Vagina (tissue), 2 donors: ENCODE measurements at places on chromosomes 12 and 14.

DNA sequence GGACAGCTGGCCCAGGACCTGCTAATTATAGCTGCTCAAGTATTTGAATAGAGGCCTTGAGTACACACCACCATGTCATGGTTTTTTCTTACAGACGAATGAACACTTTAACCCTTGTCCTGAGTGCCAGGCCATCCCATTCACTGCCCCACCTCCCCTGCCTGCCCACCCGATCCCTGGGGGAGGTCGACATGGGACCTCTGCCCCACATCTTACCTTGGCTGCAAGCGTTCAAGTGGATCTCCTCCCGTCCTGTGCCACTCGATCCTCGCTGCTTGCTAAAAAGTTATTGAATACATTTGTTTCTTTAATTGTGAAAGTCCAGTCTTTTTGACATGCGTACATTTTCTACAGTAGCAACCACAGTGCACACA is 10.3 kb downstream of the RTL1 start:
- peak; percentile 46 for DNase-seq

- no peak for DNase-seq
Measured at GRCh38 chr14:57834961-57835360, 30.9 kb downstream of the SLC35F4 start.

DNA sequence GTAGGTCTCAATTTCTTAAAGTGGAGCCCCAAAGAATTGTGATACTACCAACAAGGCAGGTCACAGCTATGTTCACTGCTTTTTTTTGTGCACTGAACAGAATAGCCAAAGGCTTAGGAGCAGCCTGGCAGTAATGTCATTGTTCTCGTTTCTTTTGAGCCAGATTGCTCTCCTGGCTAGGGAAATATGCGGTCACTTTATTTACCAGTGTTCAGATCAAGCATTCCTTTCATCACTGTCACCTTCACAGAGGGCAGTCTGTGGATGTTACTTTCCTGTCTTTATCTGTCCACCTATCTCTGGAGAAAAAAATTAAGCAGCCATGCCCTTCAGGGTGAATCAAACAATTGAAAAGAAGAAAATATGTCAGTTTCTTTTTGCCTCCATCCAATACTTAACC is 159.6 kb downstream of the BTG1 start:
- DNase-seq = no peak

DNA sequence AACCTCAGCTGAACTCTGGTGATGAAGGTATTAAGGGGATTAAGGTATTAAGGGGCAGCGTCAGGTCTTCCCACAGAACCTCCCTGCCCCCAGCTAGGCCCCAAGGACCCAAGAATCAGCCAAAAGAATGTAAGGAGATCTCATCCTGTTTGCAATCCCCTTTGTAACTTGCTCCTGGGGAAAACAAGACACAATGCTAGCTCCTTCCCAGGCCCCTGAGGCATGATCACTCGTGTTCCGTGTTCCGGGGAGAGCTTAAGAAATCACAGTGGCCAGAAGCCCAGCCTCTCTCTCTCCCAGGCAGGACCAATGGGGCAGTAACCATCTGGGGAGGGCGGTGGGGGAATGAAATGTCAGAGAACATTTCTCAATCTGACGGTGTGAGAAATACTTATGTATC is 33.2 kb downstream of the PIGH start:
- no peak for DNase-seq

DNA sequence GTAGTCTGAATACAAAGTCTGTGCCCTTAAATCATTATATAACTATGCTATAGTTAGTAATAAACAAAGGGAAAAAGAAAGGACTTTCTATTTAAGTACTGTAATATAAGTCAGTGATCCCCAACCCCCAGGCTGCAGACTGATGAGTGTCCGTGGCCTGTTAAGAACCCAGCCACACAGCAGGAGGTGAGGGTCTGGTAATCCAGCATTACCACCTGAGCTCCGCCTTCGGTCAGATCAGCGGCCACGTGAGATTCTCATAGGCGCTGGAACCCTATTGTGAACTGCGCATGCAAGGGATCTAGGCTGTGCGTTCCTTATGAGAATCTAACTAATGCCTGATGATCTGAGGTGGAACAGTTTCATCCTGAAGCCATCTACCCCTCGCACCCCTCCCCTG is 15.7 kb downstream of the NFYB start:
- no peak for DNase-seq
